ENCODE measurements at places on chromosomes 11 and 22.

DNA sequence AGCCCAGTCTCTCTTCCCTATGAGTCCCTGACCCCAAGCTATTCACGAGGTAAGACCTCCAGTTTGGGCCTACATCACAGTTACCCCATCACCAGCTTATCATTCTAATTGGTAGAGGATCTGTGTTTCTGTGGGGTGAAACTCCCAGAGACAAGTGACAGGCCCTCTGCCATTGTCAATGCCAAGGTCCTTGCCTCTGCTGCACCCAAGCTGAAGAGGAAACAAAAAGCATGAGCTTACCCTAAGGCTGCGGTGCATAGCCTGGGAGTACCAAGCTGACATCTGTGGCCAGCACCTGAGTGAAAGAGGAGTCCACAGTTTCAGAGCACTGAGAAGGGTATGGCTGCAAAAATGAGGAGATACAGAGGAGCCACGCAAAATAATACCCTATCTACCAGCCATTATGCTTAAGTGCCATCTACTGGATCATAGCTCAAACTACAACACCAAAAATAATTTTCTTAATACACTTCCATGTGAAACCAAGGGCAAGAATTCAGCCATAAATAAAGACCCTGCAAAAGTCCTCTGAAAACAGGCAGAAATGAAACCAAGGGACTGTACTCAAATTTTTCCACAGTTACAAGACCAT is 62.3 kb upstream of the ANO5 start:
- DNase-seq: no peak

- peak; percentile 20 for DNase-seq
Observed at GRCh38 chr11:21556926-21557325, 636.0 kb upstream of the ANO5 start.

- DNase-seq: no peak
Observed at GRCh38 chr11:113134626-113135025, 173.4 kb downstream of the NCAM1 start.

- peak; percentile 34 for DNase-seq
Observed at GRCh38 chr11:14320020-14320419, 39.0 kb downstream of the RRAS2 start.

- DNase-seq: no peak
Observed at GRCh38 chr11:27459191-27459590, 13.4 kb downstream of the LGR4 start.

DNA sequence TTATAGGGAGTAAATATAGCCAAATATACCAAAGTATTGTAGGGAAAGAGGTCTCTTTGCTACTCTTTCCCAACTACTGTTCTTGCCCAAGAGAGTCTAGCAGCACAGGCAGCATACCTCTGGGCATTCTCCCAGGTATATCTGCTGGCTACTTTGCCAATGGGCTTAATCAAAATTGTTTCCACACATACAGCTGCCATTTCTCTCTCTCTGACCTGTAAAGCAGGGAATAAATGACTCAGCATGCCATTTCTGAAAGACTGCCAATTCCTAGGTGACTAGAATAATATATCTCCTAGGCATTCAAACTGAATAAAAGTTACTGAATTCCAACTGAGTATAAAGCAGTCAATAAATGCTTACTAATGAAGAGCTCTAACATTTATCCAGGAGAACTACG is 44.6 kb downstream of the RDX start:
- no peak for DNase-seq

GRCh38 chr11:44997566-44997965 is 46.9 kb upstream of the TP53I11 start:
- no peak for DNase-seq

GRCh38 chr11:71451596-71452198 is 1.3 kb upstream of the NADSYN1 start:
- no peak for DNase-seq

DNA sequence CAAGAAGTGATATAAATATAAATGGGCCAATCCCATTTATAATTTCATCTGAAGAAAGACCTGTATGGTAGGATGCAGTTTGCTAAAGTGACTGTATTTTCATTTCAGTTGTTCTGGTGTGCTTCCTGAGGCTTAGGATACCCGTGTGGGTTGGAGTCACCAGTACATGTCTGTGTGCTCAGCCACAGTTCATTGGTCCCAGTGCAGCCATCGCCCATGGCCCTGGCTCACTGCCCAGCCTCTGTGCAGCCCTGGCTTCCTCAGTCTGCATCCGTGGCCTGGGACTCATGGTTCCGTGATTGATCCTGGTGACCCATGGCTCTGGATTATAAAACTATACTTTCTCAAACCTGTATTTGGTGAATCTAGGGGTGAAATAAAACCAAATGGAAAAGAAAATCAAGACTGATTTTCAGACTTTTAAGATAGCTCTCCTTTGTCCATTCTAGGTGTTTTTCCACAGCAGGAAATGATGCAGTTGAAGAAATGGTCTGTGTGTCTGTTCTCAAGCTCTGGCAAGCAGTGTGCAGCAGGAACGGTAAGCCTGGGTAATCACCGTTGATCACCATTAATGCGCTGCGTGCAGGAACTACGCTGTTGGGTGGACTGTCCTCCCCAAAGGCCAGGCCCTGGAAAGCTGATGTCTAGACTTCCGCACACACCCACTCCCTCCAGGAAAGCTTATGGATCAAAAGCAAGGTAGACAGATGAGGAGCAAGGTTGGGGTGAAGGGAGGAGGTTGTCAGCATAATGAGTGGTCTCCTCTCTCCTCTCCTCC is 27.2 kb downstream of the TTC12 start:
- DNase-seq: no peak

GRCh38 chr11:1650918-1651262 is 21.3 kb downstream of the KRTAP5-5 start:
- no peak for DNase-seq

DNA sequence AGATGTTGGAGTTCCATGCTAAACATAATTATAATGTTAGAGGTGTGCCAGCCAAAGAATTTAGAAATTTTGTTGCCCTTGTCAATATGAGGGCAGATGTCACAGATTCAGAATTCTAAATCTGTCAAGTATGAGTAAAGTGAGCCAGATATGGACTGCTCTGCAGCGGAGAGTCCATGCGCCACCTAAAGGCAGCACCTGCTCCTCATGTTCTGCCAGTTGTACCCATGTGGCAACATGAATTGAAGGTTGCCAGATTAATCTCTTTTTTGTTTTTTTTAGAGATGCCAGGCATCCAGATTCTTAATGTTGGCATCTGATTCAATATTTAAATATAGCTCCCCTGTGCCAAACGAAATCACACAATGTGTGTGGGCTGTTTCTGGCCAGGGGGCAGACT is 678.6 kb upstream of the ANO5 start:
- no peak for DNase-seq

DNA sequence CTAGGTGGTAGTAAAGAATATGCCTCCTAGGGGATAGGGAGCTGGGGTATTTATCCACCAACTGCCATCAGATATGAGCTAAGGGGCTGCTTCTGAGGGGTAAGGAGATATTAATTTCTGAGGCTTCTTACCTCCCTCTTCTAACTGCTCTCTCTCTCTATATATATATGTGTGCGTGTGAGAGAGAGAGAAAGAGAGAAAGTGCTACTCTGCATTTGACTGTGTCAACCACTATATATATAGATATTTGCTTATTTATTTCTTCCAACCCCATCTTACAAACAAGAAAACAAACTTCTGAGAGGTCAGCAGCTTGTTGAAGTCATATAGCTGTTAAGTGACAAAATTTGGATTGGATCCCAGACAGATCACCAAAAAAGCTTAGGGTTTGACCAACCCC is 5.9 kb upstream of the HEPACAM start:
- DNase-seq: no peak

DNA sequence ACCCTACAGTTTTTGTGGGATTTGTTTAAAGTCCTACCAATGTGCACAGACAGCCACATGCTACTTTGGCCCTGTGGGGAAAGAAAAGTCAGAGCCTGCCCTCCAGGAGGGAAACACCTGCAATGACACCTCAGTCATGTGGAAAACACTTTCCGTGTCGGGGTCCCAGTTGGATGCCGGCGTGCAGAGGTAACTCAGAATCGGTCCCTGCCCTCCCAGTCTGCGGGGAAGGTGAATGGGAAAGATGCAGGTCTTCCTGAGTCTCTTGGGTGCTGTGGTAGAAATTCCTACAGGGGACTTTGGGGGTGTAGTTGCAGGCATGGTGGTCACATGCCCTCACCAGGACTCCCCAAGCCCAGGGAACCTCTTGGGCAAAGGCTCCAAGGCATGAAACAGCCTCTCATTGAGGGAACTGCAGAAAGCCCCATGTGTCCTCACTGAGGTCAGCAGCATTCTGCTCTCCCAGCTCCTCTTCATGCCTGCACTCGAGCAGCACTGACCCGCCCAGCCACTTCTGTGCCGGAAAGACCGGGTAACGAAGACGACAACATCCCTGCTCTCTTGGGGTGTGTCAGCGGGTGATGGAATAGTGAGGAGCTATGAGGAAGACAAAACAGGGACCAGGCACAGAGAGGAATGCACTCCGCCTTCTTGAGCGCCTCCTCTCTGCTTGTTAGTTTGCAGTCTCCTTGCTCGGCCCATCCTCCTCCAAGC is 4.7 kb downstream of the RIBC2 start:
- no peak for DNase-seq

- DNase-seq: no peak
Observed at GRCh38 chr11:8726395-8726794, 43.8 kb downstream of the RPL27A start.

GRCh38 chr11:22976146-22976545 is 115.9 kb upstream of the CCDC179 start:
- DNase-seq: no peak

DNA sequence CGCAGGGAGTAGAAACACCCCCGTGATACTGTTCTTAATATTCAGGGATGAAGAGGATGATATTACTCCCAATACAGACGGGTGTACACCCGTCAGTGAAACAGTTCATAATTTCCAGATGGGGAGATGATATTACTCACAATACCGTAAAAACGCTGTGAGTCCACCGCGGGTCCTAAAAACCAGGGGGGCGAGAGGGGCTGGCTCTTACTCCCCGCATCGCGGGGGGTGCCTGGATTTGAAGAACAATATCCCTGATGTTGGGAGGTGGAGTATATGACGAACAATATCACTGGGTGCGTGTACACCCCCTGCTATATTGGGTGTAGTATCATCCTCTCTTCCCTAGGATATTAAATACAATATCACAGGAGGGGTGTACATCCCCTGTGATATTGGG is 20.5 kb upstream of the APOL5 start:
- no peak for DNase-seq

- no peak for DNase-seq
Observed at GRCh38 chr11:120147094-120147949, 9.4 kb upstream of the TRIM29 start.

GRCh38 chr22:35882211-35883030 is 146.2 kb downstream of the RBFOX2 start:
- no peak for DNase-seq

DNA sequence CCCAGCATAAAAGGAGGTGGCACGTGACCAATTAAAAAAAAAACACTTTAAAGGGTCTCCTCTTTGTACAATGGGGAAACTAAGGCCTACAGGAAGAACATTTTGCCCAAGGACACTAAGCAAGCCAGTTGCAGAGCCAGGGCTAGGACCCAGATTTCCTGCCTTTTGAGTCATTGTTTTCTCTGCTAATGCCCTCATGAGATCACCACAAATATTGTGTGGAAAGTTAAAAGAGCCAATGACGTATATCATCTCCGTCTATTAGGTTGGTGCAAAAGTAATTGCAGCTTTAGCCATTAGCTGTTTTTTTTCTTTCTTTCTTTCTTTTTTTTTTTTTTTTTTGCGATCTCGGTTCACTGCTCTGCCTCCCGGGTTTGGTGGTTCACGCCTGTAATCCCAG is 24.1 kb upstream of the LRRC32 start:
- DNase-seq: peak; percentile 29

DNA sequence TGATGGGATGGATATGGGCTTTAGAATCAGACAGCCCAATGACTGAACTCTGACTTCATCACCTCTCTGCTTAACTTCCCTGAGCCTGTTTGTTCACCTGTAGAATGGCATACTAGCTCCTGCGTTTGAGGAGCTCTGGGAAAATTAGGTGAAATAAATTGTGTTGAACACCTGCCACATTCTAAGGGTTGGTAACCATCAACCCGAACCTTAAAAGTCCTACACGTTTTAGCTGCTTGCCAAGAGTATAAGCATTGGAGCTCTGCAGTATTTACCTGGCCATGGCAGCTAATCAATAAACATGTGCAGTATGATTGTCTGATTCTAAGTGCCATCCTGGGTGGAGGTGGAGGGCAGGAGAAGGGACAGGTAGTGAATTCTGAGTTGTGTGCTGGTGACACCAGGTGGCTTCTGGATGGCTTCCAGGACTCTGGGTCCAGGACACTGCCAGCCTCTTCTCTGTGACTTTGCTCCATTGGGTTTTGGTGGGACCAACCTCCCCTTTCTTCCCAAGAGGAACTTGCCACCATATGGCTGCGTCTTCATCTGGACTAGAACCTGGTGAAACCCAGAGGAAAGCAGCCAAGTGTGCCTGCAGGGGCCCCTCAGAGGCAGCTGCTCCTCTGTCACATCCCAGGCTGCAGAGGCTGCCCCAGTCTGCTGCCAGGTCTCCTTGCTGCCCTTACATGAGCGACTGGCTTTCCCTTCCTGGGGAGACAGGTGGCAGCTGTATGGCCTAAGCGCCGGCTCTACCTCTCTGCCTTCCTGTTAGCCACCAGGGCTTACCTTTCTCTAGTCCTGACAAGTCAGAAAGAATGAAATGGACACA is 85.6 kb downstream of the CACNG2 start:
- DNase-seq: no peak

DNA sequence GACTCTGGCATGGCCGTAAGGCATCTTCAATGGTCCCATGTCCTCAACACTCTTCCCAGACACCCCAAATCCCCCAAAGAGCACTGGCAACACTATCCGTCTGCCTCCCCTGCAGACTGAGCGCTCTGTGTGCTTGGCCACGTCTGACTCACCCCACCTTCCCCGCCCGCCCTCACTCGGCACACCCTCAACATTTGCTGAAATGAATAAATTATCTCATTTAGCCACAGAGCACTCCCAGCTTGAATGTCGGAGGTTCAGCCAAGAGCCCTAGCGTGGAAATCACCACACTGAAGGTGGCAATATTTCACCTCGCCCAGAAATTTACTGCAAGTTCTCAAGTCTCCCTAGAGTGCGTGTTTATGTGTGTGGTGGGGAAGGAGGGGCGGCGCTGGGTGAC is 46.6 kb upstream of the TCF20 start:
- DNase-seq: peak; percentile 13

- DNase-seq: no peak
Observed at GRCh38 chr11:45321031-45321595, 35.0 kb upstream of the SYT13 start.

DNA sequence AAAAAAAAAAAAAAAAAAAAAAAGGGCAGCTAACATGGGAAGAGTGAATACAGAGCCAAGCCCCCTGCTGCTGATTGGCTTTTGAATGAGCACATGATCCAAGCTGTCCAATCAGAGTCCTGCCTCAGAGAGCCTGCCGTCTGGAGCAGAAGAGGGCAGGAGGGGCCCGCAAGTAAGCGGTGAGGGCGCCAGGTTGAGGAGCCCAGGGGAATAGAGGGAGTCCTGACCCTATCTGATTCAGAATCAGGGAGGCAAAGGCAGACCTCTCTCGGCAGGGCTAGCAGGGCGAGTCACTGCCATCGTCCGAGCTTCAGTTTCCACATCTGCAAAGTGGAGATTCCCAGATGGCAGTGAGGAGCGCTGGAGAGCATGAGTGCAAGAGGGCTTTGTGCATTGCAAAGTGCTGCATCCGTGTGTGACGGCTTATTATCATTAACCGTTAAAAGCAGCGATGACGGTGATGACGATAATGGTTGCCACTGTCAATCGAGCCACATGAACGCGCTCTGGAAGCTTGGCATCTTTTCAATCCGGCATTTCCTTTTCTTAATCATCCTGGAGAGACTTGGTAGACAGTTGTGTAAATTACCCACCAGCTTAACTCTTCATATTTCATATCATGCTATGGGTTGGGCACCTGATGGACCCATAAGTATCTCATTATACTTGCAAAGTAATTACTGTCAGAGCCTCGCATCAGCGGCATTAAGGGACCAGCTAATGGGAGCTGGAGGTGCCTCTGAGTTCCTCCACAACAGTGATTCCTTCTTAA is 68.6 kb upstream of the ATXN10 start:
- peak; percentile 59 for DNase-seq
